ENCODE measurements at places on chromosomes 3 and 15.

DNA sequence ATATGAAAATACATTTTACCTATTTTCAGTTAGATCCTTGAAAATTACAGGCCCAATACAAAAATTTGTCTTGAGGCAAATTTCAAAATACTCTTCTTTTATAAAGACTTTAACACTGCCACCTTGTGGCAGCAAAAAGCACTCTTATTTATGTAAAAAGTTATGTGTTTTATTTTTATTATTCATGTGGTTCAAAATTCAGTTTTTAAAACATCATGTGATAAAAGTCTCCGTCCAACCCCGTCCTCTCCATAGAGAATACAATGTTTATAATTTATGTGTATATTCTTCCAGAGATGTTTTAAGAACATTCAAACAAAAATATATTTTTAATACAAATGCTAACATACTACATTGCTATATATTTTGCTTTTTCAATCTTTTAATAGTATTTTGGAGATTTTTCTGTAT is 36.9 kb upstream of the TRIM59 start:
- no peak for DNase-seq

- no peak for DNase-seq
Observed at GRCh38 chr15:29542994-29543393, 273.4 kb upstream of the NSMCE3 start.

DNA sequence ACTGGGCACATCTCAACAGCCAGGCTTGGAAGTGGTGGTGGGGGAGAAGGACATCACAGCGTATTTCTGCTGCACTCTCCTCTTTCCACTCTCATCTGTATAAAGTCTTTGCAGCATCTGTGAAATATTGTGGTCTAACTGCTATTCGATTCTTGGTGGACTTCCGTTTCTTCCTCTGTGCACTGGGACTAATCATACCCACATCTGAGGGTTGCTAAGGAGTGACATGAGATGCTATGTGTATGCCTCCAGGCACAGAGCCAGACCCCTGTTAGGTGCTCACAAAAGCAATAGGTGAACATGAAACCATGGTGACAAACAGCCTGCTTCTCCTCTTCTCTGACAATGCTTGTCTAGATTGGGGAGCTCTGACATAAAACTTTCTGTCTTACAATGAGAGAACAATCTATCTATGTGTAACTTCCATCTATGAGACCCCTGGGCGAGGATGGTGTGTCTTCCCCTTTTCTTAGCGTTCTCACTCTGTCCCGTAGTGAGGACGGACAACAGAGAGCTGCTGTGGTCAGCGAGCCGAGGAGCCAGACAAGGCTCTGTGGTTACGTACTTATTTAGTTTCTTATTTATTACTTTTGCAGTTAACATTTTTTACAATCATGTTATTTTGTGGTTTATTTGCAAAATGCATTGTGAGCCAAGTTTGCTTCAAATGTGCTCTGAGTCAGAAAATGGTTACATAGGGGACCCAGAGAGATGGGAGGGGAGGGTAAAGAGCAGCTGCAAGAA is 196.7 kb upstream of the TPRG1 start:
- no peak for DNase-seq

GRCh38 chr3:42557854-42558253 is 23.9 kb downstream of the SEC22C start:
- no peak for DNase-seq

GRCh38 chr15:68921926-68922325 is 8.4 kb upstream of the SPESP1 start:
- DNase-seq = no peak

- no peak for DNase-seq
Observed at GRCh38 chr15:72106068-72106467, 11.9 kb downstream of the MYO9A start.

GRCh38 chr15:67180514-67181191 is 73.8 kb downstream of the AAGAB start:
- no peak for DNase-seq

GRCh38 chr3:32216172-32216783 is 22.2 kb upstream of the CMTM8 start:
- no peak for DNase-seq

- no peak for DNase-seq
Observed at GRCh38 chr3:114231616-114232015, 5.8 kb downstream of the ZNF80 start.

- DNase-seq = no peak
Observed at GRCh38 chr15:101159096-101159935, 92.5 kb downstream of the CHSY1 start.

Measured in lung (tissue), 17 donors.